ENCODE measurements at places on chromosomes 6 and 20.

- DNase-seq = no peak
These were observed 70.5 kb downstream of the ADGRG6 start for GRCh38 chr6:142372348-142372747.

- DNase-seq = no peak
These were observed 595 bp downstream of the HAO1 start for GRCh38 chr20:7939663-7940062.

- no peak for DNase-seq
These were observed 61.8 kb downstream of the CNBD2 start for GRCh38 chr20:36030149-36030548.

GRCh38 chr6:116665464-116665863 lies 3.1 kb downstream of the ZUP1 start:
- no peak for DNase-seq
